ENCODE measurements at places on chromosomes 16 and 17. TPM values are rescaled to one million over a fixed set of nuclear protein-coding genes. Genes with fewer than 3 reads are reported as not detected.

DNA sequence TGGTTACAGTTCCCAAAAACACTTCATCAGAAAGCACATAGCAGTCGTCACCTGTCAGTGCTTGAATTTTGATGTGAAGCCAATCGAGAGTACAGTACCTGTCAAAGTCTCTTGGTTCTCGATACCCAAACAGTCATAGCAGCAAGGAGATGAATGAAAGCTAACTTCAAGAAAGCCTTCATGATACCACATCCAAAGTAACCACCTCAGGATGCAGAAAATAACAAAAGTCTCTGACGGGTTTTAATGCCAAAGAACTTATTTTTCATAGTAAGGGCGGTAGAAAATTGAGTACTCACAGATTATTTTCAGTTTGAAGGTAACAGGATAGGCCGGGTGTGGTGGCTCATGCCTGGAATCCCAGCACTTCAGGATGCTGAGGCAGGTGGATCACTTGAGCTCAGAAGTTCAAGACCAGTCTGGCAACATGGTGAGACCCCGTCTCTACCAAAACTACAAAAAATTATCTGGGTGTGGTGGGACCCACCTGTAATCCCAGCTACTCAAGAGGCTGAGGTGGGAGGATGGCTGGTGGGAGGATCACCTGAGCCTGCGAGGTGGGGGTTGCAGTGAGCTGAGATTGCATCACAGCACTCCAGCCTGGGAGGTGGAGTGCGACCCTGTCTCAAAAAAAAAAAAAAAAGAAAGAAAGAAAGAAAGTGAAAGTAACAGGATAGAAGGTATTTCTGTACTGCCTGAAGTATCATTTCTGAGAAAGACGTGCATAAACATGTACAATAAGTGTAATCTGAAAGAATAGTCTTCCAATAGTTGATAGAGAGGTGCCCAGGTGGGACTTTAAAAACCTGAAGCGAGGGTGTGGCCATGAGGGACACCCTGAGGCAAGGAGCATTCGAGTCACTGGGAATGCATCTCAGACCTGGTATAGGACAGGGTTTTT is 15.4 kb downstream of the MFSD11 start:
- H3K27ac ChIP-seq: no peak overlapping the region
- peaks cover 29% of the 10 kb centered on the region for H3K36me3 ChIP-seq
- DNase-seq: no peak
- H3K4me1 ChIP-seq: no peaks in the 10 kb centered on the region
- no peak overlapping the region for H3K4me3 ChIP-seq

DNA sequence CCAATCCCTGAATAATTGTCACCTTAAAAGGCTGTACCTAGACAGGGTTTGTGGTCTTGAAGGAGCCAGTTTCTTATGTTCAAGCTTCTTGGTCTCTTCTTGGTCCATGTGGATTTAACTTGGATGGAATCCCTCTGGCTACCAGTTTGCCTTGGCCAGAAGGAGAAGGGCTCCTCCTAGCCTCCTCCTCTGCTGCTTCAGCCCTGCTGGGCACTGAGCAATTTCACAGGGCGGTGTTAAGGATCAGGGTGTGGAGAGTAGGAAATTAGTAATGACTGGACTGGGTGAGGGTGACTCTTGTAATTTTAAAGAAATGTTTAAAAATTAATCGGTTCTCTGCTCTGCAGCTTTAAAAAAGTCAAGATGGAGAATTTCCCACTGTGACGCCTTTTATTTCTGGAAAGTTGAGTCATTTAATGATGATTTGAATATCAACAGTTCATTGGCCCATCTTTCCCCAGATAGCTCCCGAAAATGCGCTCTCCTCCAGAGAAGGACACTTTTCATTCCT is 96.4 kb downstream of the MSI2 start:
- peaks cover 11% of the 10 kb centered on the region for H3K4me1 ChIP-seq

DNA sequence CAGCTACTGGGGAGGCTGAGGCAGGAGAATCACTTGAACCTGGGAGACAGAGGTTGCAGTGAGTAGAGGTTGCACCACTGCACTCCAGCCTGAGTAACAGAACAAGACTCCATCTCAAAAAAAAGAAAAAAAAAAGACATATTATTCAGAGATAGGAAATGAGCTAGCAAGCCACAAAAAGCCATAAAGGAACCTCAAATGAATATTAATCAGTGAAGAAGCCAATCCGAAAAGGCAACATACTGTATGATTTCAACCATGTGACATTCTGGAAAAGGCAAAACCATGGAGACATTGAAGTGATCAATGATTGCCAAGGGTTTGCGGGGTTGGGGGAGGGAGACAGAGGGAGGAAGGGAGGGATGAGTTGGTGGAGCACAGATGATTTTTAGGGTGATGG is 8.4 kb upstream of the EXOC7 start:
- H3K36me3 ChIP-seq: no peaks in the 10 kb centered on the region
- DNase-seq: no peak
- H3K4me3 ChIP-seq: no peak overlapping the region
- H3K27me3 ChIP-seq: no peaks in the 10 kb centered on the region
- no peak overlapping the region for H3K27ac ChIP-seq

The NUP85 gene
- total RNA-seq: 121 TPM

The SMURF2 gene
- 15.7 TPM for total RNA-seq

The ATP1B2 gene
- total RNA-seq: 4.7 TPM

The AIPL1 gene
- not detected for total RNA-seq

The NETO2 gene
- 19.0 TPM for total RNA-seq

The MYCBPAP gene
- not detected for total RNA-seq

Measured in K562 (cell line).